ENCODE measurements at places on chromosomes 7 and 10. TPM values are rescaled to one million over a fixed set of nuclear protein-coding genes. Genes with fewer than 3 reads are reported as not detected.

GRCh38 chr10:132862485-132863420, 76.8 kb upstream of the NKX6-2 start:
- H3K4me3 ChIP-seq, result no peak overlapping the region
- no peaks in the 10 kb centered on the region for H3K36me3 ChIP-seq
- no peaks in the 10 kb centered on the region for H3K27me3 ChIP-seq
- no peak overlapping the region for H3K27ac ChIP-seq
- no peak for DNase-seq

GRCh38 chr10:16843252-16843870, 26.1 kb upstream of the RSU1 start:
- H3K27me3 ChIP-seq, result no peaks in the 10 kb centered on the region
- no peak for DNase-seq
- no peak overlapping the region for H3K4me3 ChIP-seq
- H3K4me1 ChIP-seq, result peaks cover 10% of the 10 kb centered on the region
- H3K36me3 ChIP-seq, result no peaks in the 10 kb centered on the region

The GAD2 gene
- total RNA-seq, result not detected

The LEP gene
- not detected for total RNA-seq

The NODAL gene
- total RNA-seq, result not detected
